ENCODE measurements at places on chromosomes 11 and 22.

- no peak for DNase-seq
Measured at GRCh38 chr22:24059121-24059520, 48.0 kb downstream of the CABIN1 start.

DNA sequence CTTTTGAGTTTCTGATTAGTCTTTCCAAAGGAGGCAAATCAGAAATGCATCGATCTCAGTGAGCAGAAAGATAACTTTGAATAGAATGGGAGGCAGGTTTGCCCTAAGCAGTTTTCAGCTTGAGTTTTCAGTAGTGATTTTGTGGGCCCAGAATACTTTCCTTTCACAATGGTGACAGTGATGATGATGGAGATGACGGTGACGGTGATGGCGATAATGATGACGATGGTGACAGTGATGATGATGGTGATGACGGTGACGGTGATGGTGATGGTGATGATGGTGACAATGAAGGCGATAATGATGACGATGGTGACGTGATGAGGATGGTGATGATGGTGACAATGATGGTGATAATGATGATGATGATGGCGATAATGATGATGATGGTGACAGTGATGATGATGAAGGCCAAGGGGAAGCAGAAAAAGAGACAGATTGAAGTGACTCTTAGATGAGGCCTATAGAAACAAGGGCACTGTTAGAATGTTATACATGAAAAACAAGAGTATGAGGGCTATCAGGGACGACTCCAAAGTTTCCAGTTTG lies 153.4 kb upstream of the B3GAT1 start:
- no peak for DNase-seq

- no peak for DNase-seq
Measured at GRCh38 chr11:77195071-77195755, 67.2 kb downstream of the MYO7A start.

GRCh38 chr11:120144501-120144900 lies 6.6 kb upstream of the TRIM29 start:
- DNase-seq = no peak

DNA sequence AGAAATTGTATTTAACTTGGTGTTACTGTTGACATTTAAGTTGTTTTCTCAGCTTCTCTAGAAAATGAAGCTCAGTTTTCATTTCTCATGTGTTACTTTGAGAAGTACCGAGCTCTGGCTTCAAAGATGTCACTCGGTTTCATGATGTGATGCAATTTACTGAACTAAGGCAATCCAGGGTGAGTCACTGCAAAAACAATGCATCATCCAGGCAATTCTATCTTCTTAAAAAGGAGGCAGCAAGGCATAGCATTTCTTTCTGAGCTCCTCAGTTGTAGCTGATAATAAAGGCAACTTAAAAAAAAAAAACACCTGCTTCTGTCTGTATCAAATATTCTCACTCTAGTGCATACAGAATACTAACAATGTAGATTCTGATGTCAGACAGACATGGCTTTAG lies 91.1 kb upstream of the KCNA4 start:
- no peak for DNase-seq

- no peak for DNase-seq
Measured at GRCh38 chr11:68468217-68468828, 7.8 kb downstream of the PPP6R3 start.

DNA sequence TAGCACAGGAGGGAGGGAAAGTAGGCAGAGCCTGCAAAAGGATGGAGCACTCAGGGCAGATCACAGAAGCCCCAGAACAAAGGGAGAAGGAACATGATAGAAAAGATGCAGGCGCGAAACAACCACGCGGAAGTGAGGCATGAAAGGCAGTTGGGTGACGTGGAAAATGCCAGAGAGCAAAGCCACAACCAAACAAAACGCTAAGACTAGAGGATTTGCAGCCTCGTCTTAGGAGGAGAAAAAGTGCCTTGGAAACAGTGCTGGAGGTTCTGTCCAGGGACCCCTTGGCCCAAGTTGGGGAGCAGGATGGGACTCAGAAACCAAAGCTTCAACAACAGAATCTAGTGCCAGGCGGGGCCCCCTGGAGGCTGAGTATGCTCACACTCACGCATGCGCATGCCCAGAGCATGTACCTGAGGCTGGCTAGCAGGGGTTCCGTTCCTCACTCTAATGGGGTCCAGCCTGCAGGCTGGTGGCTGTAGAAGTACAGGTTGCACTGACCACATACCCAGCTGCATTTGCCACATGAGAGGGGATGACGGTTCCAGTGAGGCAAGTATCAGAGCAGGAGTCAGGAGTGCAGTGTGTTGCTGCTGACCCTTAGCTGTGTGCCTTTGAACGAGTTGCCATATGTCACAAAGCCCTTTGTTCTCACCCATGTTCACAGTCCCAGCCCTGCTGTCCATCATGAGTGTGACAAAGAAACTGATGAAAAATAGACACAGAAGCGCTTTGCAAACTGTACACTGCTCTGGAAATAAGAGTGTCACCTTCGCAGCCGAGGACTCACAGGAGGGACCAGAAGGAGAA lies 568.6 kb upstream of the CADM1 start:
- peak; percentile 71 for DNase-seq

- DNase-seq = no peak
Measured at GRCh38 chr22:42970029-42970428, 44.9 kb downstream of the PACSIN2 start.

DNA sequence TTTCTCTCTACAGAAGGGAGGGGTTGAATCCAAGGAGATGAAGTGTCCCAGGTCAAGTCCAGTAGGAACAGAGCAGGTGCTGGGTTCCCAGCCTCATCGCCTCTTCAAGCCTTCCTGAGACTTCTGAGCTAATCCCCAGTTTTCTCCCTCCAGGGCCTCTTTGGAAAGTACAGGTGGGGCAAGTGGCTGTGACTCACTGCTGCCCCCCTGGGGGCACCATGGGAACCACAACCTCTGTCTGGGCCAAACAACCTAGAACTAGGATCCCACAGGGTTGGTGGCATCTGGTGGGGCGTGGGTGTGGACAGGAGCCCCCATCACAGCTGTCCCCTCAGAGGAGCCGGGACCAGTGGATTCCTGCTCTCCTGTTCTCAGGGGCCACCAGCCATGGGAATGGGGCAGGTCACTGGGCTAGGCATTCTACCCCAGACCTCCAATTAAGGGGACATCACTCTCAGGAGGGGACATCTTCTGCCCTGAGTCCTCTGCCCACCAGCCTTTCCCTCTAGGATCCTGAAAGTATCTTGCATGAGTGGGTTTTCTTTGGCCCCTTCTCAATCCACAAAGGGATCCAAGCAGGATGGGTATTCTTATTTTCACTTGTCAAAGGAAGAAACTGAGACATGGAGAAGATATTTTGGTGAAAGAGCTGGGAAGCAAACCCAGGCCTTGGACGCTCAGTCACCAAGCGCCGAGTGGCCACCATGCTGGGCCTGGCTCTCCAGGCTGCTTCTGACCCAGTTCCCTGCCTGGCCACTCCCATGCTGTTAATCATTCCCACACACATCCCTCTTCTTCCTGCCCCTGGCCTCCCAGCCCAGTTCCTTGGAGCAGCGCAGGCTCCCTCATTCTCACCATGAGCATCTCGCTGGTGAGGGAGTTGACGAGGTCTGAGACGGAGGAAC lies 23.8 kb downstream of the LRRC10B start:
- DNase-seq = no peak

DNA sequence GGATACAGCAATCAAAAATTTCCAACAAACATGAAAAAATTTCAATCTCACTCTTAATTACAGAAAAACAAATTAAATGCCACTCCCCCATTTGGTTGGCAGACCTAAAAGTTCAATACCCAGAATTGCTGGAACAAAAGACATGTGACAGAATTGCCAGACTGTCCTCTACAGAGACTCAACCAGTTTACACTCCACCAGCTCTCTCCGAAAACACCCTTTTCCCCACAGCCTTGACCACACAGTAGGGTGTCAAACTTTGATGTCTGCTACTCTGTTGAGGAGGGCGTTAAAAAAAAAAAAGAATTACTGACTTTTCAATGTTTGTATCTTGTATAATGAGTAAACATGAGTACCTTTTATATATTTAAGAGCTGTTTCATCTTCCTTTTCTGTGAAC lies 44.7 kb upstream of the YPEL1 start:
- DNase-seq = peak; percentile 9

GRCh38 chr22:37897807-37898206 lies 8.3 kb upstream of the MICALL1 start:
- no peak for DNase-seq

- DNase-seq = no peak
Measured at GRCh38 chr11:3837793-3838192, 3.0 kb downstream of the RHOG start.

- no peak for DNase-seq
Measured at GRCh38 chr11:119342362-119343130, 1.9 kb upstream of the C1QTNF5 start.

- DNase-seq = no peak
Measured at GRCh38 chr11:115198321-115198741, 305.9 kb downstream of the CADM1 start.

DNA sequence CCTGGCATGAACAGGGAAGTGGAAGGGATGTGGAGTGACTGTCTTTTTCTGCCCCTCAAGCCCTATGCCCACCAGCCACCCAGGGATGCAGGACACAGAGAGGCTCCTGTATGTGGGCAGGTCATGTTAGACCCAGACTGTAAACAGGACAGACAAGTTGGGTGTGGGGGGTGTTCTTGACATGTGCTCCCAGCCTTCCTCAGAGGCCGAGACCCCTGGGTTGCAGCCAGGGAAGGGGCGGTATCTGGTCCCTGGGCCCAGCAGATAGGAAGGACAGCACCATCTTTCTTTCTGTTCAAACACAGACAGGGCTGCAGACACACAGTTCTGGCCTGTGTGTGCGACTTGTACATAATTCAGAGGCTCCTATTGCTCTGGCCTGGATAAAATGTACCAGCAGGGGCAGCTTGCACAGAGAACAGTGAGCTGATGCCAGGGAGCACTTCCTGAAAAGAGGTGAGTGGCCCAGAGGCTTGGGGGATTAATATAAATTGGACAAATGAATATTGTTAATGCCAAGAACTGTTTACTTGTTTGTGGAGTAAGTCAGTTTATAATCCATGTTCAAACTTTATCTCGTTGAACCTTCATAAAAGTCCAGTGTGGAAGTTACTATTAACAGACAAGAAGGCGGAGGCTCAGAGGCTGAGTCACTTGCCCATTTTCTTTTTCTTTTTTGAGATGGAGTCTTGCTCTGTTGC lies 16.6 kb downstream of the GDPD5 start:
- no peak for DNase-seq

- no peak for DNase-seq
Measured at GRCh38 chr22:28268850-28269249, 349.8 kb upstream of the PITPNB start.

GRCh38 chr11:45288339-45288738 lies 2.2 kb upstream of the SYT13 start:
- peak; percentile 94 for DNase-seq

GRCh38 chr11:15607361-15608036 lies 492.8 kb downstream of the INSC start:
- peak; percentile 46 for DNase-seq

DNA sequence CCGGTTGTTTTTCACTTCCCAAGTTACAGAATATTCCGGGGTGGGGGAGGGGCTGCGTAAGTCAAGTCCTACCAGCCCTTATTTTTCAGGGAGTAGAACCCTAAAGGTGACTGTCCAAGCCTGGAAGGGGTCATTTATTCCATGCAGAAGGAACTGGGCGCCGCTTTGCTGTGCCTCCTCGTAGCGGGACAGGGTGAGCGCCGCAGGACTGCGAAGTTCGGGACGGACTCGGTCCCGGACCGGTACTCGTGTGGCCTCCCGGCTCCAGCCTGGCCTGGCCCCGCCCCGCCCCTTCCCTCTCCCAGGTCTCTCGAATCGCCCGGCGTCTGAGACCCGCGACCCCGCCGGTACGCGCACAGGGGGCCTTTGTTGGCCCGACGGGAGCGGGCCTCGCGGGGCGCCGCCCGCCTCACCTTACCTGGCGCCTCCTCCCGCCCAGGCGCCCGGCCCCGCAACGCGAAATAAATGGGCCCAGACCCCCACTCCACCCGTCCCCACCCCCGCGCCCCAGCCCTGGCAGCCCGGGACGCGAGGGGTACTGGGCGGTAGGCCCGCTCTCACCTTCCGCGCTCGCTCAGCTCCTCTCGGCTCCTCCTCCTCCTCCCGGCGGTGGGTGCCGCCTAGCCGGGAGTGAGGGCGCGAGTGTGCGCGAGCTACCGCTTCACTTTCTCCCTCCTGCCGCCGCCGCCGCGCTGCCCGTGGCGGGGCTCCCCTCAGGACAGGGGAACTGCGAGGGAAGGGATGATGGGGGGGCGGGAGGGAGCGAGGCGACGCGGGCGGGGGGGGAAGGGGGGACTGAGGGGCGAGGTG lies 698 bp downstream of the PAK1 start:
- peak; percentile 76 for DNase-seq

DNA sequence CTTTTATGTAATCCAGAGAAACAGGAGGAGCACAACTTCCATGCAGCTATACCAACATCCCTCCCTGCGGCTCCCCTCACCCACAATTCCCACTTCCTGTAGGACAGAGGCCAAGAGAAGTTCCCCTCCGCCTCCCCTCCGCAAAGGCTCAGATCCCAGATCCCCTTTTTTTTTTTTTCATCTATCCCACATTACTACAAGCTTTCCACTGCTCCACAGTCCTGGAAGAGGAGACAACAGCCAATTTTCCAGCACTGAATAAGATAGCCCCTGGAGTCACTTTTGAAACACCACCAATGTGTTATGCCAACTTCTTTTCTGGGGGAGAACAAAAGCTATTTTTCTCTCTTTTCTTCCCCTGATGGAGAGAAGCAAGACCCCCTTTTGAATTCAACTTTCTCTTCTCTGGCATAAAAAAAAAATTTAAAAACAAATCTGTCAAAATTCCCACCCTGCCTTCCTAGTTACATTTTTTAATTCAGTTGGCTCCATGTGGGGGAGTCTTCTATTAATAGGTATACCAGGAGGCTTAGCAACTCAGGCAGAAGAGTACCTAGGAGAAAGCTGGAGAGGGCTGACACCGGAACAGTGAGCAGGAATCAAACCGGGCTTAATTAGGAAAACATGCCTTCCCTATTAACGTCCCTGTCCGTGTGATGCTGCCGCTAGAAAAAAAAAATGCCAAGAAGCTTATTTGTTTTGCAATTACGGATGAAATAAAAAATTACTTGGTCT lies 543.4 kb downstream of the BUD13 start:
- DNase-seq = peak; percentile 78

GRCh38 chr22:36471341-36471821 lies 10.1 kb downstream of the TXN2 start:
- DNase-seq = no peak

DNA sequence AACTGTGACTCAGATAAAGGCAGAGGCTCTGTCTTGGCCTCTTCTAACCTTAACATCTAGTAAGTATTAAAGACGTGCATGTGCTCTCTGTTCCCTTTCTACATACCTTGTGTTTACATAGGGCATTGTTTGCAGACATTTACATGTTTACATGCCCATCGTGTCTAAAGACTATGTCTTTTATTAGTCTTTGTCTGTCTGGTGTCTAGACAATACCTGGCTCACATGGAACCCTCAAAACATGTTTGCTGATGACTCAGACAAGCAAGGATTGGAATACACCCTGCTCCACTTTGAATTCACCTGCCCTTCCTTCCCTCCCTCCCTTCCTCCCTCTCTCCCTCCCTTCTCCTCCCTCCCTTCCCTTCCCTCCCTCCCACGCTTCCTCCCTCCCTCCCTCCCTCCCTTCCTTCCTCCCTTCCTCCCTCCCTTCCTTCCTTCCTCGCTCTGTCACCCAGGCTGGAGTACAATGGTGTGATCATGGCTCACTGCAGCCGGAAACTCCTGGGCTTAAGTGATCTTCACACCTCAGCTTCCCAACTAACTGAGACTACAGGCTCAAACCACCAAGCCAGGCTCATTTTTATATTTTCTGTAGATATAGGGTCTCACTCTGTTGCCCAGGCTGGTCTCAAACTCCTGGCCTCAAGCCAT lies 23.7 kb upstream of the SORL1-AS1 start:
- no peak for DNase-seq

All from brain (organoid and tissue), 16 donors.